T-helper 1 cell (primary cell): ENCODE measurements at places on chromosomes 7 and 10.
A peak's percentile ranks its signal among the peaks of the same experiment; 100 is the strongest.

DNA sequence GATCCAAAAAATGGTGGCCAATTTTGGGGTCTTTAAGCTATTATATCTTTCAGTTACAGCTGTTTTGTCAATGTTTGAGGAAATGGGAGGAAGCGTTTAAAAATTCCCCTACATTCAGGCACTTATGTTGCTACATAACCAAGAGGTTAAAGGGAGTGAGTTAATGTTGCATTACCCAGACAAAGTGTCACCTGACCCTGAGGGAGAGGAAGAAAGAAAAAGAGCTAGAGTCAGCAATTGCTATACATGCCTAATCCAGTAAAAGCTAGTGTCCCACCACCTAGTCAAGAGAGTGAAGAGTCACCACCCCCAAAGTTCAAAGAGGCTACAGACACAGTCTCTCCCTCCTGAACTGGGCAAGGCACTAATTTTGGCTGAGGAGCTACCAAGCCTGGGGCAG is 69.5 kb upstream of the ZNF92 start:
- DNase-seq = no peak

GRCh38 chr7:120645966-120646365 is 212.0 kb downstream of the TSPAN12 start:
- DNase-seq = no peak

DNA sequence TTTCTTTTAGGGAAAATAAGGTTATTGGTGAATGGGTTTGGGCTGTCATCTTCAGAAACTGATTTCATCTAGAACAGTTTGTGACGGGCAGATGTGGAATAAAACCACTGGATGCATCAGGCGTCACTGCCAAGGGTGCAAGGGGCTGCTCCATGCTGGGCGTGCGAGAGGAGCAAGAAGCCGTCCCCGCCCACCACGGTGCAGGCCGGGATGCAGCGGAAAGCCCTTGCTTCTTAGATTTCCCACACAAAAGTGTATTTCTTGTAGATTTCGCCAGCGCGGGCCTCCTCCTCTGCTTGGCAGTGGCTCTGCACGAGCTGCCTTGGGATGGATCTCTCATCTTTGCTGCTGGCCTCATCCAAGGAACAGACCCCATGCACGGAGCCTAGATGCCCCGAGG is 189.3 kb downstream of the CUX1 start:
- DNase-seq = no peak

GRCh38 chr7:21358648-21359047 is 69.2 kb upstream of the SP4 start:
- DNase-seq = peak; percentile 70

DNA sequence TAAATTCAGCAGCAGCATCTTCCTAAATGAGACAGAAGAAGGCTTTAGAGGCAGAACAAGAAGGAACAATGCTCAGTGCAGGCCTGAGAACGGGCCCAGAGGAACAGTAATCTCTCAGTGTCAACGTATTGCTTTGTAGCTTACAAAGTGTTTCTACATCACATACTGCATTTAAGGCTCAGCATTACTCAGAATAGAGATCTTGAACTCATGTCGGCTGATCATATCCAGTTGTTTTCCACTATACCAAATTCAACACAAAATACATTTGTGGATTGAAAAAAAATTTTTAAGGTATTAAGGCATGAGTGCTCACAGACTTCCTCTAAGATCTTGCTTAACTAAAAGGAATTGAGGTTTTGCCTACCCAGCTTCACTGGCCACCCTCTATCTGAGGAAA is 325.1 kb downstream of the HPSE2 start:
- no peak for DNase-seq

GRCh38 chr10:126536148-126536547 is 134.3 kb downstream of the C10orf90 start:
- no peak for DNase-seq

DNA sequence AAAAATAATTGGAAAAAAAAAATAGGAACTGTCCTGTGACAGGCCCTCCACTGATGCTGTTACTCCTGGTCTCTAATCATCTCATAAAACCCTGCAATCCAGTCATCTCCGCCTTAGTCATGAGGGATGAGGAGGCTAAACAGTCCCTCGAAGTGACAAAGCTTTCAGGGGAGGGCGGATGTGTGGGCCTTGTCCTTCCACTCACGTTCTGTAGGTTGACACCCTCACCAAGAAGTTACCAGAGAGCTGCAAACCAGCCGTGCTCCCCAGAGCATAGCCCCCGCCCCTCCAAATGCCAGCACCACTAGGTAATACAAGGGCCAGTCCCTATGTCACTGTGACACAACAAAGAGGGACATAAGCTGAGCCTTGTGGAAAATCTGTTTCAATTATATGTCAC is 11.9 kb downstream of the COBL start:
- no peak for DNase-seq

DNA sequence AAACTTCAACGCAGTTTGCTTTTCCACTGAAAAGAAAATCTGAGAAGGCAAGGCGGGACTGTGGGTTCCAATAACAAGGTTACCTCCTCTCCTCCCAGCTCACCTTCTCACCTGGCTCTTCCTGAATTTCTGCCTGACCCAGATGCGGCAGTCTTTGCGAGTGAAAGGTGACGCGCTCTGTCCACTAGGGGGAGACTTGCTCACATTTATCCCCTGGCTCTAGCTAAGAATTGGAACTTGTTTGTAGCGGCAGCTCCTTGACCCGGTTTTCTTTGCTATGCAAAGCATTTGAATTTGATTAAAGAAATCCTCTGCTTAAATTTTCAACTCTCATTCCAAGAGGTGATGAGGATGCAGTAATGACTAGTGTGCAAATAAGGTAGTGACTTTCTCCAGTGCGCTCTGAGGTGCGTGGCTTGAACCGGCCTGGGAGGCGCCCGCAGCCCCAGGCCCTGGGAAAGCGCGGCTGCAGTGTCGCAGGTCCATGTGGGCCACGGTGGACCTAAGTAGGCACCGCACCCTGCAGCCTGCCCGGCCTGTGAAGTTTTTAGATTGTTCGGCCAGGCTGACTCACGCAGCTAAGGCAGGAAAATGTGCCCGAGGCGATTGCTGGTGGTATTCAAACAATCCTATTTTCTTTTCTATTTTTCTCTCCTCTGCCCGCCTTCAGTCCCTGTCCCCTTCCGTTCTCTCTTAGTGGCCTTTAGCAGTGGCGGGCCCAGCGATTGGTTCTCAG is 336.9 kb upstream of the NPSR1 start:
- DNase-seq = peak; percentile 13

DNA sequence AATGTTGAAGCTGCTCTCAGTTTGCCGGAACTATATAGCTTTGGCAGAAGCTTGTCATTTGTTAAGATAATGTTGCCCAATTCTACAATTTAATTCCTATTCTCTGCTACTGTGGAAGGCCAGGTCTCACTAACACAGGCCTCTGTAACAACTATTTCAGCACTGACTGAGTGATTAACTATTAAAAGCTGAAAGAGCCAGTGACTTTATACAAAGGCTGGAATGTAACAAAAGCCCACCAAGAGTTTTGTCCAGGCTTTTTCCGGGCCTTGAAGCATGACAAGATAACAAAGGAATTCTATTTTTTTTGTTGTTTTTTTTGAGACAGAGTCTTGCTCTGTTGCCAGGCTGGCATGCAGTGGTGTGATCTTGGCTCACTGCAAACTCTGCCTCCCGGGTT is 795.6 kb downstream of the PHTF2 start:
- no peak for DNase-seq

DNA sequence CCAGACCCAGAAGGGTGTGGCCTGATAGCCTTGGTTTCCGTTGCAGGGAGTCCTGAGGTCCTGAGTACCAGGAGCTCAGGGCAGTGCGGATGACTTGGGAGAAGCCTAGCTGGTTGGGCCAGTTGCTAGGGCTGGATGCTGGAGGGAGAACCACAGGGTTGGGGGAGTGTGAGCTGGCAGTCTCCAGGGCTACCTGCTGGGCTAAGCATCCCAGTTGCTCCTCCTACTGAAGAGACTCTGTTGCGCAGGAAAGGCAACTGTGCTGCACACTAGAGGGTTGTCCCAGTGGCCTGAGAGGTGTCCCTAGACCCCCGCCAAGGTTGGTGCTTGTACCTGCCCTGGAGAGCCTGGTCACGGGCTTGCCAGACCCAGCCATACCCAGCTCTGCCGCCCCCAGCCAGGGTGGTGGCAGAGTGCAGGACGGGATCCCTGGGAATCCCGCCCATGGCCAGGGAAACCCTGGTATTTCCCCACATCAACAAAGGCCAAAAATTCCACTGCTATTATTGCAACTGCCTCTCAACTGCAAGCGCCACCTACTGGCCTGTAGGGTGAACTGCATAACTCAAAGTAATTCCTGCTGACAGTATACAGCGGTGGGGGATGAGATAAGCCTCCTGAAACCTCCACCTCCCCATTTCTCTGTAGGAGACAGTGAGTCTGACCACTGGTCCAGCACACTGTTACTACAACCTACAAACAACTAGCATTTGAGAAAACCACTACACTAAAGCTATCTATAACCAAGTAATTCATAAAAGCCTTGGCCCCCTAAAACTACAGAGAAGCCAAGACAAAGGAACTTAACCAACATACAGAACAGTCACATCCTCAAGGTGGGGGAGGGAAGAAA is 67.6 kb upstream of the DDC start:
- DNase-seq = peak; percentile 52

GRCh38 chr7:82445271-82445670 is 1.7 kb upstream of the CACNA2D1 start:
- DNase-seq = no peak

DNA sequence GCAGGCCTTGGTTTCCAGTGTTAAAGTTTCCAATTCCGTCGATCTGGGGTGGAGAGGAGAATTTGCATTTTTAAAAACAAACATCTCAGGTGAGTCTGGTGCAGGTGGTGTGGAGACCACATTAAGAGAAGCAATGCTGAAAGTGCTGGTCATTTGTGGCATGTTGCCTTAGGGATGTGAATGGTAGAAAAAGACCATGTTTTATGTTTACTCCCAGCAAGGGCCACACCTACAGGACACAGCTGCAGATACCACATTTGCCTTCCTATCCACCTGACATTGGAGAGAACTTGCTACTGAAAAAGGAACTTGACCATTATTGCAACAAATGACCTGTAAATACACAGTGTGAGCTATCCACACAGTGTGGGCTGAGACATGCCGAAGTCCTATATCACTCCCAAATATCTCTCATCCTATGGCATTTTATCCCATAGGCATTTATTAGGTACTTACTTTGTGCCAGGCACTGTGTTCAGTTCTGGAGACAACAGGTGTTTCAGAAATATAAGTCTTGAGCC is 183.1 kb downstream of the NRP1 start:
- DNase-seq = no peak

- no peak for DNase-seq
Observed at GRCh38 chr7:128171-129080, 63.9 kb upstream of the FAM20C start.

- DNase-seq = no peak
Observed at GRCh38 chr10:78963074-78964034, 105.4 kb upstream of the ZMIZ1 start.
